ENCODE measurements at places on chromosomes 7 and 10.

DNA sequence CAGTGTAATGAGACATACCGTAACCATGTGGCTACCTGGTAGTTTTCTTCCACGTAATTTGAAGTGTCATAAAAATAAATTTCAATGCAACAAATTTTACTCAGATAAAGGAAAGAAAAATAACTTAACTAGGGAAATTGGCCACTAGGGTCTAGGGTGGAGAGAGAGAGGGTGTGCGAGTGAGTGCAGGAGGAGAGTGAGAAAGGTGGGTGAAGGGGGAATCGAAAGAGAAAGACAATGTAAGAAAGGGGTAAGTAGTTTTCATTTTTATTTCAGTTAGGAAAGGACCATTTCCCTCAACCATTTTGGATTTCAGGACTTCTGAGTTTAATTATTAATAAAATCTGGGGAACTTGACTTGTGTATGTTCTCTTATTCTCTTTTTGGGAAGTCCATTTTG lies 27.7 kb upstream of the GLI3 start:
- no peak for DNase-seq

GRCh38 chr7:148210804-148211325 lies 379.7 kb upstream of the C7orf33 start:
- no peak for DNase-seq

DNA sequence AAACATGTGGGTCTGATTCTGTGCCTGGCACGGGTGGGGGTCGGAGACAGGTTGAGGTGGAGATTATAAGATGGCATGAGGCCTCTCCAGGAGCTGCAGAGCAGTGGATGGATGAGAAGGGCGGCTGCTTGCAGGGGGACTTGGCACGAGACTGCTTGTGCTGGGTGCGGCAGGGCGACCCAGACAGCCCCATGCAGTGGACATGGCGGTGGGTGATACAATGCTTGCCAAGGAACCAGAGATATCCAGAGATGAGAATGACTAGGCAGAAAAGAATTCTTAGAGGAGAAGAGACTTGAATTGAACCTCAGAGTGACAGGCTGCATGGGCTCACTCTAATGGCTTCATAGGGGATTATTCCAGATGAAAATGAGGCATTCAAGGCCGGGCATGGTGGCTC lies 145.4 kb downstream of the NEURL1 start:
- no peak for DNase-seq

- DNase-seq: no peak
Observed at GRCh38 chr7:107865956-107866775, 24.8 kb upstream of the DLD start.

GRCh38 chr7:20200361-20200760 lies 16.8 kb downstream of the MACC1 start:
- DNase-seq: no peak

Measured in GM06990 (cell line).